NCI-H1092 treated with DMSO at 0.1 percent for 48 hours (cell line): ENCODE measurements at places on chromosomes 6 and 20.

GRCh38 chr6:163364641-163365040, 49.9 kb upstream of the QKI start:
- DNase-seq, result no peak

GRCh38 chr20:13418263-13419229, 197.5 kb downstream of the ISM1 start:
- DNase-seq, result no peak

- no peak for DNase-seq
Observed at GRCh38 chr20:53148771-53149147, 176.6 kb downstream of the TSHZ2 start.

GRCh38 chr6:69349771-69350170, 447.0 kb downstream of the LMBRD1 start:
- DNase-seq, result no peak

- no peak for DNase-seq
Observed at GRCh38 chr6:126546541-126547120, 206.7 kb downstream of the CENPW start.

DNA sequence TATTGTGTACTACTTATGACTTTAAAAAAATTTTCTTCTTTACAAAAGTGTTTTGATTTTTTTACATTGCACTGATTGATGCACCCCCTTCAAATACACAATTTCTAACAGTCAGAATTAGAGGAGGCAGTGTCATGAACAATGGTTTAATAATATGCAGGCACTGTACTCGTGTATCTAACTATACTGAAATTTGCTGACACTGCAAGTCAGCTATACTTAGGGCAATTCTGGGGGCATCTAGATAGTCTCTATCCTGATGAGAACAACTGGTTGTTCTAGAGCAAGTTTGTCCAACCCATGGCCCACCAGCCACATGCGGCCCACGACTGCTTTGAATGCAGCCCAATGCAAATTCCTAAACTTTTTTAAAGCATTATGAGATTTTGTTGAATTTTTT, 375.6 kb downstream of the BCKDHB start:
- no peak for DNase-seq

GRCh38 chr20:63037669-63038268, 31.0 kb upstream of the BHLHE23 start:
- DNase-seq, result no peak

- peak; percentile 95 for DNase-seq
Observed at GRCh38 chr6:156348849-156349248, 428.3 kb upstream of the ARID1B start.

GRCh38 chr20:1618479-1618878, 1.3 kb downstream of the SIRPB1 start:
- no peak for DNase-seq

DNA sequence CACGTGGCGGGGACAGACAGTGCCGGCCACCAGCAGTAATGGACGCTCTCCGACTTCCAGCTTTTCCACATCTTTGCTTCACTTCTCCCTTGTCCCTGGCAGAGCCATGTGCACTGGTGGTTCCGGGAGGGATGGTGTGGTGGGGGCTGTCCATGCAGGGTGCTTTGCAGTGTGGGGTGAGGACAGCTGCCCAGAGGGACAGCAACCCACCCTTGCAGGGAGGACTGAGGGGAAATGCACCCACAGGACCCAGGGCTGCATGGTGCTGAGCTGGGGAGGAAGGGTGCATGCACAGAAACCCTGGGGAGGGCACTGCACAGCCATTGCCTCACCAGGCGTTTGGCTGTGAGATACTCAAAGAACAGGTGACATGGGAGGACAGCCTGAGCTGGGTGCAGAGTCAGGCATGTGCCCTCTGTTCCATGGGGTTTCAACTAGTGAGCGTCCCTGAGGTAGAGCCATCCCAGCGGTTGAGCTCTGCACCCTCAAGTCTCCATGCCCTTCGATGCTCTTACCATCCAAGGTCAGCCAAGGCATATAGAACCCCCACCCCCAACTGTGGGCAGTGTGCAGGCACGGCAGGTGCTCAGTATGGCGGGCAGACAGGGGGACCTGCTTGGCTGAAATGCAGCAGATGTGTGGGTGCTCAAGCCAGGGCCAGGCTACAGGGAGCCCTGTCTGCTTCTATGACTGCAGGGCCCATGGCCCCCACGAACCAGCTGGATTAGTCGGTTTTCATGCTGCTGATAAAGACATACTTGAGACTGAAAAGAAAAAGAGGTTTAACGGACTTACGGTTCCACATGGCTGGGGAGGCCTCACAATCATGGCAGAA, 239.7 kb downstream of the TTLL2 start:
- no peak for DNase-seq

GRCh38 chr20:46349035-46349741, 40.9 kb upstream of the CDH22 start:
- DNase-seq, result no peak

DNA sequence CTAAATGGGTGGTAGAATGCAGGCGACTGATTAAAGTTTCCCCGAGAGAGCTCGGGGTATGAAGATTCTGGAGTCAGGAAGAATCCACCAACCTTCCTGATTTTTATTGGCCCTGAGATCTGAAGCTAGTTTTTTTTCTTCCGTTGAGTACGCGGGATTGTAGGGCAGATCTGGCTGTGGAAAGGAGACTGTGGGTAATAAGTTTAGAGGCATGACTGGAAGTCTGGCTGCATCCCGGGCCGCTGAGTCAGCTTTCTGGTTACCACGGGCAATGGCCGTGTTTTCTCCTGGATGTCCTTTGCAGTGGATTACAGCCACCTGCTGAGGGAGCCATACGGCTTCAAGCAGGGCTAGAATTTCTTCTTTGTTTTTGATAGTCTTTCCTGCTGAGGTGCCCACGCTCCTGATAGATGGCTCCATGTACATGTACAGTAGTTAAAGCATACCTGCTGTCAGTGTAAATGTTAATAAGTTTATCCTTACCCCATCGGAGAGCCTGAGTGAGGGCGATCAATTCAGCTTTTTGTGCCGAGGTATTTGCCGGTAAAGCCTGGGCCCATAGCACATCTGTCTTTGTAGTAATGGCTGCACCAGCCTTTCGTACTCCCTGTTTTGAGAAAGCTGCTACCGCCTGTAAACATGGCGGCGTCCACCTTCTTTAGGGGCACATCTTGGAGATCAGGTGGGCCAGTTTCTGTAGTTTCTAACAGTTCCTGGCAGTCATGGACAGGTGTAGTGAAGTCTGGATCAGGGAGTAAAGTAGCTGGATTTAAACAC, 154.0 kb downstream of the TRIM27 start:
- DNase-seq, result no peak

DNA sequence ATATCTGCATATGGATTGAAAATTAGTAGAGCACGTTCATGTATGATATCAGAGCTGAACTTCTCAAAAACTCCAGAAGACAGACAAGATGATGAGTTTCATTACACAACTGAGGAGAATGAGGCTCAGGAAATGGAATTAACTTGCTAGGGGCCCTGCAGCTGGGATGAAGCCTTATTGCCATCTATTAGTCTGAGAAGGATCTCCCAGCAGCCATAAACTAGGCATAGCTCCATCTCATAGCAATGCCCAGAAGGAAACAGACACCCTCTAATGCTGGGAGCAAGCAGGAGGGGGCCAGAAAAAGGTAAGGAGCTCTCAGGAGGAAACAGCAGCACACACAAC, 18.0 kb downstream of the TFEB start:
- no peak for DNase-seq

GRCh38 chr6:60991427-60992028, 1294.5 kb downstream of the KHDRBS2 start:
- DNase-seq, result no peak

DNA sequence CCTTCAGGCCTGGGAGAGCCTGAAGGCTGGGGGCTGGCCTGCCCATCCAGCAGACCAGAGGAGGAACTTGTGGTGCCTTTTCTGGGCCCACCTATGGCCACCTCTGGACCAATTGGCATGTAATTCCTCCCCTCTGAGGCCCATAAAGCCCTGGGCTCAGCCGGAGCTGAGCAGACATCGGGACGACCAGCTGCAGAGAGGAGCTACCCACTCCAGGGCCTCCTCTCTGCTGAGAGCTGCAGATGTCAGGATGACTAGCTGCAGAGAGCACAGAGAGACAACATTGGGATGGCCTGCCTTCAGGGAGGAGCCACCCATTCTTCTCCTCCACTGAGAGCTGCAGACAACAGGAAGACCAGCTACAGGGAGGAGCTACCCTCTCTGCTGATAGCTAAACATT, 370.1 kb downstream of the CD83 start:
- DNase-seq, result no peak

- no peak for DNase-seq
Observed at GRCh38 chr6:100088009-100088408, 94.0 kb upstream of the MCHR2 start.

GRCh38 chr6:137202078-137202477, 17.1 kb downstream of the IFNGR1 start:
- DNase-seq, result no peak

GRCh38 chr6:10421158-10421920, 6.5 kb upstream of the TFAP2A start:
- DNase-seq, result no peak

DNA sequence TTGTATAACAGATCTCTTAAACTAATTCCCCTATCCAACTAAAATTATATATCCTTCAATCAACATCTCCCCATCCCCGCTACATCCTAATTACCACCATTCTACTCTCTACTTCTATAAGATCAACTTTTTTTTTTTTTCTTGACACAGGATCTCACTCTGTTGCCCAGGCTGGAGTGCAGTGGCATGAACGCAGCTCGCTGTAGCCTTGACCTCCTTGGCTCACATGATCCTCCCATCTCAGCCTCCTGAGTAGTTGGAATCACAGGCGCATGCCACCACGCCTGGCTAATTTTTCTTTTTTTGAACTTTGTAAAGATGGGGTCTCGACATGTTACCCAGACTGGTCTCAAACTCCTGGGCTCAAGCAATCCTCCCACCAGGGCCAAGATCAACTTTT, 5.0 kb downstream of the DNAAF9 start:
- DNase-seq, result no peak

GRCh38 chr20:48995589-48995988, 50.5 kb upstream of the CSE1L start:
- peak; percentile 76 for DNase-seq

GRCh38 chr20:45283551-45284057, 23.0 kb upstream of the RBPJL start:
- DNase-seq, result no peak

DNA sequence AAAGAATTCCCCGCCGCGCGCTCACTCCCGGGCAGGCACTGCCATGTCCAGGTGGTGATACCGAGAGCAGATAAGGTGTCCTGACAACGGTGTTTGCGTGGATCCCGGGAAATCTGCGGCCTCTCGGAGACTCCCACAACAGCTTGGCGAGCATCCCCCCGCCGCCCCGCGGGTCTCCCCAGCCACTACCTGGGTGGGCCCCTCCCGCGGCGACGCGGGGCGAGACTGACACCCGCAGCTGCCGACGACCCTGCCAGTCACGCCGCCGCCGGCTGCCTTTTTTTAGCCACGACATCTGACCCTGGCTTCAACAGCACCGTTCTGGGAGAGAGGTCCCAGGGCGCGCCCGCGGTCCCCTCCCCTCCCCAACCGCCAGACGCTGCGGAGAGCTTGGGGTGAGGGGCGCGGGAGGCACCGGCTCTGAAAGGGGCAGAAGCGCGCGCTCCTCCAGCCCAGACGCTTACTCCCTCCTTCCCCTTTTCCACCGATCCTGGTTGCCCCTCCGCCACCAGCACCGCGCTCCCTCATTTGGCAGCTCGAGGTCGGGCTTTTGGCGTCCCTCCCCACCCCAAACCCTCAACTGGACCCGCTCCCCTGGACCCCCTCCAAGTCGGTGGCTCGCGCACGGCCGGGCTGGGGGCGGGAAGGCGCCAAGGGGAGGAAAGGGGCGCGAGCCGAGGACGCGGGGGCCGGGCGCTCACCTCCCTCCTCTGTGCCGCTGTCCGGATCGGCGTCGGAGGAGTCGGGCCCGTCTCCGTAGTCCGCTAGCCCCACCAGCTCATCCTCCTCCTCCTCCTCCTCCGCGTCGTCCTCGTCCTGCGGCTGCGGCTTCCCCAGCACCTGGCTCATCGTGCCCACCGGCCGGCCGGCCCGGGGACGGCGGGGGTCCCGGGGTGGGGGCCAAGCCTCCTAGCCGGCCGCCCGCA, 665 bp downstream of the RRAGD start:
- DNase-seq, result peak; percentile 49

GRCh38 chr20:64065974-64066343, 3.0 kb downstream of the TCEA2 start:
- no peak for DNase-seq

DNA sequence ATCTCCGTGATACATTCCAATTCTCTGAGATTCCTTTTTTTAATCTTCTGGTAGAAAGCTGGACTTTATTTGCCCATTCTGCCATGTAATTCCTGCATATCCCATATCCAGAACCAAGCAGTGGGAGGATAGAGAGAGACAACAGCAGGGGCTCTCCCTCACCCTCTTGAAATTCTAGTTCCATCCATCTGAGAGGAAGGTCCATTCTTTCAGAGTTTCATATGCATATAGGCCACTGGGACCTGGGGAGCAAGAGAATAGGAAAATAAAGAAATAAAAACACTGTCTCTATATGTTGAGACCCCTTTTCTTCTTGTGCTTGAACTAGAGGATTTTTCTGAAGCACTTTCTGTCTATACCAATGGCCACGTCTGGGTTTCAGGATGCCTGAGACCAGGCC, 147.9 kb upstream of the STMND1 start:
- DNase-seq, result no peak

- DNase-seq, result peak; percentile 59
Observed at GRCh38 chr6:163416557-163417253, 2.2 kb downstream of the QKI start.

DNA sequence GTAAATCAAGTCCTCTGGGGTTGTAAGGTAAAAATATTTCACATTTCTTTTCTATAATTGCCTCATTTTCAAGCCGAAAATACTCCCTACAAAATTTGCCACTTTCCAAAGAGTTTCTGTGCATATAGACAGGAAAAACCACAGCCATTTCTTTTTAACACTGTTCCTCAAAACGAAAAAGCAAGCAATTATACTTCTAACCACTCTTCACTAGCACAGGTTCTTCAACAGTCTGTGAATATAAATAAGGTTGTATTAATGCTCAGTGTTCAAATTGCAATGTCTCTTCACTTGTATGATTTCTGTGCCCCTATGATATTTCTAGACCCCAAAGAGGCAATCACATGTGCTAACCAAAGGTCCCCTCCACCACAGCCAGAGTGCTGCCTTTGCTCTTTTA, 206.0 kb downstream of the SIM1 start:
- DNase-seq, result no peak

- DNase-seq, result no peak
Observed at GRCh38 chr20:48131581-48131980, 346.3 kb upstream of the SULF2 start.

GRCh38 chr6:23177806-23178205, 608.4 kb downstream of the HDGFL1 start:
- peak; percentile 80 for DNase-seq

DNA sequence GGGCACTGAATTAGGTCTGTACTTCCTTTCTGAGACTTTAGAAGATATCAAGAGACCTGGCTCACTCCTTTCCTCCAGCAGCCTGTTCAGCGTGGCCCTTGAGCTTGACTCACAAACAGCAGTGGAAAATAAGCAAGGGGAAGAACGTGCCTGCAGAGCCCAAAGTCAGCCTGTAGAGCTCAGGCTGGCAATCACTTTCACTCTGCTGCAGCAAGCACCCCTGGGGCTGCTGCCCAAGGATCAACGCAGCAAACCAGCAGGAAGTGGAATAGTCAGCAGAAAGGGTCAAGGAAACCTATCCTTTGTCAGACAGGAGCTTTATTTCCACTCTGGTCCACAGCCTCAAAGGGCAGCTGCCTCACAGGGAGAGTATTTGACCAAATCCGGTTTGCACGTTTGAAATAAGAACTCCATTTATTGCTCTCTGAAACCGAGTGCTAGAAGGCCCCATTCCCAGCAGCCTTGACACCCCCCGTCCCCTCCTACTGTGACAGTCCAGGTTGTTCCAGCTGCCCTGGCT, 77.4 kb downstream of the PRDM1 start:
- no peak for DNase-seq
